Activated CD8-positive, alpha-beta memory T cell treated with anti-CD3 and anti-CD28 coated beads for 4 hours (primary cell): ENCODE measurements at places on chromosomes 1 and 21.

- DNase-seq, result no peak
These were observed 1.4 kb downstream of the PROK1 start for GRCh38 chr1:110452330-110452729.

DNA sequence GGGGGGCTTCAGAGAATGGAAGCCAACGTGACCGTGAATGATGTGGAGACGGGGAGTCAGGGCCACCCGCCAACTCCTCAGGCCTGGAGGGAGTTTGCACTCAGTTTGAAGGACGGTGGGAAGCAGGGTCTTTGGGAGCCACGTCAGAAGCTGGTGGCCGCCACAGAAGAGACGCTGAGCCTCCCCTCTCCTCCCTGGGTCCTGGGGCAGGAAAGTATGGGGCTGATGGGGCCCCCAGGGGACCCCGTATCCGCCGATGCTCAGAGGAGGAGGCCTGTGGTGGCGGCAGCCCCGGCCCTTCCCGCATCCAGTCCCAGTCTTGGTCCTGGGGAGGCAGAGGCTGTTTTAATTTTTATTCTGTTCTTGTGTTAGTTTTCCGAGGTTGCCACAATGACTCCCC is 188.6 kb upstream of the C1orf174 start:
- no peak for DNase-seq

- no peak for DNase-seq
These were observed 13.3 kb upstream of the BARHL2 start for GRCh38 chr1:90730243-90731022.

DNA sequence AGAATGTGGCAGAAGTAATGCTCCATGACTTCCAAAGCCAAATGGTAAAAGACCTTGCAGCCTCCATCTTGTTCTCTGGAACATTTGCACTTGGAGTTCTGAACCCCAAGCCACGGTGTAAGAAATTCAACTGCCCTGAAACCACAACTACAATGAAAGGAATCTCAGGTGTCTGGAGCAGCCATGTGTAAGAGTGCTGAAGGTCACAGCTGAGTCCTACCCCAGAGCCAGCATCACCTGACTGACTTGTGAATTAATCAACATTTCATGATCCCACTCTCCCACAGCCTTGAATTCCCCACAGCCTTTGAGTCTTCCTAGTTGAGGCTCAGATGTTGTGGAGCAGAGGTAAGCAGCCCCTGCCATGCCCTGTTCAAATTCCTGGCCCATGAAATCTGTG is 192.8 kb upstream of the CAMK1G start:
- no peak for DNase-seq

GRCh38 chr1:188281921-188282320 is 1453.2 kb downstream of the PLA2G4A start:
- no peak for DNase-seq

DNA sequence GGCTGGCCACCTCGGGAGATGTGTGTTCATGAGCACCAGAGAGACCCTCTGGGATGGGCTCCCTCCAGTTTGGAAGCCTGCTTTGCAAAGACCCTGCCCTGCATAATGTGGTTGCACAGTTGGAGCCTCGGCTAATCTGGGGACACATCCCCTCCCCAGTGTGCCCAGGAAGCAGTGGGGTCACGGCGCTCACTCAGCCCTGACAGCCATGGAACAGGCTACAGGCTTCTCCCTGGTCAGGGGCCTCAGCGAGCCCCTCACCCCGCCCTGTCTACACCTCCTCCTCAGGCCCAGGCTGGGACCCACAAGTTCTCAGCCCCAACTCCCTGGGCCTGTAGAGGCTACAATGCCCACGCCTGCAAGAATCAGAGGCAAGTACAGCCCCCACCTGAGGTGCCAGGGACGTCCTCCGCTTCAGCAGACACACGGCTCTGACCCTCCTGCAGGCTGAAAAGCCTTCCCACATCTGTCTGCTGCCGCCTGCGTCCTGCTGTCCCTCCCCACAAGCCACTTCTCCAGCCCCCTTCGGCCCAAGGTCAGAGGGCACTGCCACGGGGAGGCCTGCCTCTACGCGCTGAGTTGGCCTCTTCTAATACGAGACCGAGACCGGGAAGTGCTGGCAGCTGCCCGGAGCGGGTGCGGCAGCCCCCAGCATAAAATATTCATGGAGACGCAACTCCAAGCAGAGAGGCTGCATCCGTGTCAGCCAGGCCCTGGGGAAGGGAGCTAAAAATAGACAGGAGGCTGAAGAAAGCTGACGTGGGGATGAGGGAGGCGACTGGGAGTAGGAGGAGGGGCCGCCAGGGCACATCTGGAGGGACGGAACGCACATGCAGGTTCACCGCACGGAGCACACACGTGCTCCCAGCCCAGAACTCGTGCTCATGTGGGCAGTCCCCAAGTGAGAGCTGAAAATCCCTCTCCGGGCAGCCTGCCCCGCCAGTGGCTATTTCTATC is 15.2 kb upstream of the GPR153 start:
- no peak for DNase-seq

GRCh38 chr1:109954041-109954512 is 30.5 kb upstream of the AHCYL1 start:
- no peak for DNase-seq

DNA sequence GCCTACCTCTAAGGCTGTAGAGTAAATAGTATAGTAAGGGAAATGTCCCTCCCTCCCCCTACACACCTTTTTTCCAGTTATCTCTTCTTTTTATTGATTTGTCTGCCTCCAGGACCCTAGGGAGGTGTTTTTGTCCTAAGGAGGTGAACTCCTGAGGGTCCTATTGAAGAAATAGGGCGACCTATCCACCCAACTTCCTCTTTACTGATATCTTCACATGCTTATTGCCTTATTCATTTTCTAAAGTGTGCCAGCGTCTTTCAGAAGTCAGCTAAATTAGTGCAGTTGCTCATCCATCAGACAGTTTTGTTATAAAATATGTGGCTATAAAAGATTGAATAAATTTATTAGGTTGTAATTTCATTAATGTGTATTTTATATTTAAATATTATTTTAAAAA is 5.9 kb downstream of the BACH1 start:
- DNase-seq, result no peak

DNA sequence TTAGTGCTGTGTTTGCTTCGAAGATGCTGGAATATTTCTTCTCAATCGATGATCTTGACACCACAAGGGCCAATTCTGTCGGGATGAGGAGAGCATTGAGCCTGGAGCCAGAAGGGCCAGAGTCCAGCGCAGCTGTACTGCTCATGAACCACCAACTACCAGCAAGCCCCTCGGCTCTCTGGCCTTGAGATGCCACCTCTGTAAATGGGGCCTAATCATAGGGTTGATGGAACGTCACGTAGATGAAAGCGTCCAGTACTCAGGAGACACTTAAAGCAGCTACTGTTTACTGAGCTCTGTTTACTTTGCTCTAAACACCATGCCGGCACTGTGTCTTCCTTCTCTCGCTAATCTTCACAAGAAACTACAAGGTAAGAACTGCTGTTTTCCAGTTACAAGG is 26.3 kb downstream of the CCDC185 start:
- no peak for DNase-seq

- no peak for DNase-seq
These were observed 165.8 kb upstream of the LRRC7 start for GRCh38 chr1:69401879-69402278.

DNA sequence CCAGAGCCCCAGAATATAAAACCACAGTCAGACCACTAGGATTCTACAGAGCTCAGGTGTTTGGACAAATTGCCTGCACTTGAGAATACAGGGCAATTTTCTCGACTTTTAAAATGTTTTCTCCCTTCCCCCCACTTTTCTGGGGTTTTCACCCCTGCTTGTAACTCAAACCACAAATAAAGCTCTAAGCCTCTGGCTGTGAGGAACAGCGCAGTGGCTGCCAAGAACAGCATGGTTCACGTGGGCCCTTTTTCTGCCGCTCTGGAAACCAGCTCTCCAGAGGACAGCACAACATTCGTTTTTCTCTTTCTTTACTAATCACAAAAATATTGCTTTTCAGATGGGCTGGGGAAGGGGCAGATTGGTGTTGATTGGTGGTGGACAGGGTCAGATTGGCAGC is 102.2 kb upstream of the JUN start:
- DNase-seq, result peak; percentile 13

GRCh38 chr1:248820041-248820585 is 5.6 kb downstream of the SH3BP5L start:
- no peak for DNase-seq

DNA sequence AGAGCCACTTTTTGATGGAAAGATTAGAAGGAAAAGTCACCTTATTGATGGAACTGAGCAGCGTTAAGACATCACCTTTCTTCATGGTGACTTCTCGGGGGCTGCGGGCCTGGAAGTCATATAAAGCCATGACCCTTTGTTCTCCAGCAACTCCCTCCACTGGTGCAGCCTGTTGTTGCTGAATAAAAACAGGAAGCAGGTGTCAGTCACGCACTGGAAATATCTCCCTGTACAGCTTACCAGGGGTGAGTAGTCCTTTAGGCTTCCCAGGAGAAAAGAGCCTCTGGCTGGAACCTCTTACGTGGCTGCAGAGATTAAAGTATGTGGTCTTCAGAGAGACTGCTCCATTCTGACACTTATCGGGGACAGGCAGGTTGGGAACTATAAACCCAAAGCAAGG is 31.9 kb downstream of the SPTA1 start:
- no peak for DNase-seq

GRCh38 chr1:214259353-214259977 is 21.5 kb upstream of the SMYD2 start:
- no peak for DNase-seq

- peak; percentile 13 for DNase-seq
These were observed 47.2 kb downstream of the S1PR1 start for GRCh38 chr1:101284021-101284420.

GRCh38 chr1:56676571-56677035 is 31.5 kb downstream of the PRKAA2 start:
- no peak for DNase-seq

GRCh38 chr1:161966067-161966466 is 57.6 kb downstream of the OLFML2B start:
- no peak for DNase-seq

- DNase-seq, result no peak
These were observed 1.4 kb downstream of the UCK2 start for GRCh38 chr1:165828669-165829329.

- no peak for DNase-seq
These were observed 177.5 kb downstream of the ASTN1 start for GRCh38 chr1:176987016-176987415.

- no peak for DNase-seq
These were observed 60.4 kb upstream of the IFNAR2 start for GRCh38 chr21:33169359-33169758.

- DNase-seq, result no peak
These were observed 54.7 kb upstream of the ZRANB2 start for GRCh38 chr1:71135571-71135970.

DNA sequence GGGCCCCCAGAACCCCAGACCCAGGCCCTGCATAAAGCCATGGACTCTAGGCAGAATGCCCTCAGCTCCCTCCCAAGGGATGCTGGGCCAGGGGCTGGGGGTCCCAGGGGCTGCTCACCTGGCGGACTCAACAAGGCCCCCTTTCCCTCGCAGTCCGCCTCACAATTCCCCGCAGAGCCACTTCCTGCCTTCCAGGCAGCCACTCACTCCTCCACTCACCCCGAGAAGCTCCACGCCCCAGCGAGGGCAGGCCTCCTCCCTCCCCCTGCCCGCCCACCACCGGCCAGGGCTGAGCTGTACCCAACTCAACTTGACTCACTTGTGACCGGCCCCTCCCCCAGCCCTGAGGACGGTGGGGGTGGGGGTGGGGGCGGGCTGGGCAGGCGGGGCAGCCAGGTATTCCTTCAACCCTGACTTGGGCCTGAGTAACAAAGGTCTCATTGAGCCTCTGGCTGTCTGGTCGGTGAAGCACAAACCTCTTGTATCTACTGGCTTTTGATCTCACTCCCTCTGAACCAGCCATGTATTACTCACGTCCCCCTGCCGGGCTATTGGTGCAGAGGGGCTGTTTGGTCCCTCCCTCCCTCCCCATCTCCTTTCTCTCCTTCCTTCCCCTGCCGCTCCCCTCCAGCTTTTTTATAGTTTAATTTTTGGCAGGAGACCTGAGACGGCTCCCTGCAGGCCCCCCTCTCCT is 5.9 kb downstream of the BLACAT1 start:
- no peak for DNase-seq

DNA sequence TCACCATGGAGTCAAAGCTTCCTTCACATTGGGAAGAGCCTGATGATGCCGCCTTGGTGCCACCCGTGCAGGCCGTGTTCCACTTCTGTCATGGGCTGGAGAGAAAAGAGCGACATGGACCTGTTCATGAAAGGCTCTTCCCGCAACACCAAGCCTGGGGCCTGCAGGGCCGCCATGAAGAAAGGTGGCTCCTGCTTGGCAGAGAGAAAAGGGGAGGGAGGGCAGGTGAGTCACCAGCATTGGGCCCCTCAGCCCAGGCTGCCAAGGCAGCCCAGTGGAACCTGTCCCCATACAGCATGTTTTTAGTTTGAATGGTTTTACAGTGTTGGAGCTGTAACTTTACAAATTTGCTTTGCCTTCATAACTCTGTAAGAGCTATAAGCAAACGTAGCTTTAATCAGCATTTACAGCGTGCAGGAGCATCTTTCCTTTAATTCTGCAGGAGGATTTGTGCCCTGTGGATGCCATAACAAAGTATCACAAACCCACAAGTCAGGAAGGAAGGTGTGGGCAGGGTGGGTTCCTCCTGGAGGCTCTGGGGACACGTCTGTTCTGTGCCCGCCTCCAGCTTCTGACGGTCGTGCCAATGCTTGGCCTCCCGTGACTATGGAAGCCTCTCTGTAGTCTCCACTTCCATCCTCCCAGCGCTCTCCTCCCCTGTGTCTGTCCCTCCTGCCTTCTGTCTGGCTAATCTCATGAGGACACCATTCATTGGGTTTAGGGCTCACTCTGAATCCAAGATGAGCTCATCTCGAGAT is 49.1 kb downstream of the RIPK4 start:
- no peak for DNase-seq

DNA sequence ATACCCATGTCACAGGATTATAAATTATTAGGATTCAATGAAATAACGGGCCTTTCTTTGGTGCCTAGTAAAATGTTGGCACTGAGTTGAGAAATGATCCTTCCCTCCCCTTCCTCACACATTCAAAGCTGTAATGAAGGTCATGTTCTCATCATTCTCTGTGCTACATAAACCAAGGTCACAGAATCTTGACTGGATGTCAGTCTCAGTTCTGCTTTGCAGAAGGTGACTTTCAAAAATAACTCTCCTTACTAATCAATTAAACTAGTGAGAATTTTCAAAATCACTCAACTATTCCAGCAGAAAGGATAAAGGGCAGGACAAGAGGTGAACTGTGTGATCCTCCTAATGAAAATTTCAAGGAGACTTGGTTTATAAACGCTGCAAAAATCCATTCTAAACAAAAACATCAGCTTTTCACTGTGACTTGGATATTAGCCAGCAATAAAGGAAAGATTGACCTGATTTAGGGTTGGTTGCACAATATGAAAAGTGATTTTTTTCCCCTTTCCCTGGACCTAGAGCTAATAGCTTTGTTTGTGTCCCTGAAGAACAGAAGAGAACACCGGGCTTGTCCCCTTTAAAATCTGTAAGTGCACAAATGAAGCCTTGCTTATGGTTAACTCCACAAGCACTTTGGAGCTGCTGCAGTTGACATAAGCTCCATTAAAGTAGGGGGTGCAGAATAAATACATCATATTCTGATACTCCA is 120.1 kb downstream of the SEC16B start:
- no peak for DNase-seq

DNA sequence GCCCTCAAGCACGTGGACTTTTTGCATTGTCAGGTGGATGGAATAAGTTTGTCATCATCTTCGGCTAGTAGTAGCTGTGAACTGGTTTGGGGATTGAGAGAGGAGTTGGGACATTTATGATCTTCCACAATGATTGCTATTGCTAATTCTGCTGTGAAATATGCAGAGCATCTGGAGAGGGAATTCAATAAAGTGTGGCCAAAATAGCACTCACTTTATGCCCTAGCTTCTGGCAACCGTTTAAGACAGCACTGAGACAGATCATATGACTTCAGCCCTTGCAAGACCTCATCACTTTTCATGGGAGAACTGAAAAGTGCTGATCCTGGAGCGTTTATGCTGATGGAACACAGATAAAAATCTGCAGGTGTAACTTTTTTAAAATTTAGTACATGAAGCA is 360.8 kb downstream of the GPATCH2 start:
- no peak for DNase-seq
